CD4-positive, alpha-beta T cell (primary cell): ENCODE measurements at places on chromosomes 4 and X.

- no peaks in the 10 kb centered on the region for H3K36me3 ChIP-seq
- H3K4me1 ChIP-seq = no peaks in the 10 kb centered on the region
- no peak overlapping the region for H3K4me3 ChIP-seq
- no peaks in the 10 kb centered on the region for H3K27me3 ChIP-seq
- no peak overlapping the region for H3K27ac ChIP-seq
Observed at GRCh38 chr4:95847908-95848460, 8.1 kb downstream of the PDHA2 start.

DNA sequence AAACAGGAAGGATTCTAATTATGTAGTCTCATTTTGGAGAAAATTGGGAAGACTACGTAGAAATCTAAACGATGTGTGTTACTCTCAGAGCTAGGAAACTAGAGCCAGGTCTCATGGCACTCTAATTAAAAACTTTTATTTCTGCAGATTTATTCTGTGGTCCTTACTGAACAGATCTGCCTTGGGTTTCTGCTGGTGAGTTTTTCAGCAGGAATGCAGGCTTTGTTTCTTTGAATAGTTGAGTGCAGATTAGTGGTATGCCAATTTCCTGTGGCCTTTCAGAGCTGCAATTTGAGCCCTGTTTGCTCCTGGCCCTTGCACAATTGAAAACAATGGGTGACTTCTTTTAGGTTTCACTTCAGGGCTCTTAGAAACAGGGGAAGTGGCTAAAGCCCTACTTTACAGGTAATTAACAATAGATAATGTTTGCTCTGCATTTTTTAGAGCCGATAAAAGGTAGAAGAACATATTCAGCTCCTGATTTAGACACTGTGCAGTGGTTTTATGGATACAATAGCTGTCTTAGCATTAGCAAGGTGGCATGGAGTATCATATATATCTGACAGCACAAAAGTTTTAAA lies 21.8 kb downstream of the SPRY1 start:
- no peak overlapping the region for H3K27ac ChIP-seq
- no peak overlapping the region for H3K4me3 ChIP-seq
- no peaks in the 10 kb centered on the region for H3K36me3 ChIP-seq
- DNase-seq = no peak
- no peaks in the 10 kb centered on the region for H3K4me1 ChIP-seq
- no peaks in the 10 kb centered on the region for H3K27me3 ChIP-seq

GRCh38 chr4:121789455-121789854 lies 11.7 kb upstream of the EXOSC9 start:
- DNase-seq = no peak
- no peak overlapping the region for H3K4me3 ChIP-seq
- H3K27me3 ChIP-seq = peaks cover 7% of the 10 kb centered on the region
- H3K36me3 ChIP-seq = no peaks in the 10 kb centered on the region
- H3K27ac ChIP-seq = no peak overlapping the region
- no peaks in the 10 kb centered on the region for H3K4me1 ChIP-seq

GRCh38 chrX:18873189-18873791 lies 110.6 kb downstream of the PHKA2 start:
- H3K27ac ChIP-seq = no peak overlapping the region
- H3K4me1 ChIP-seq = peaks cover 2% of the 10 kb centered on the region
- H3K4me3 ChIP-seq = no peak overlapping the region
- H3K36me3 ChIP-seq = no peaks in the 10 kb centered on the region
- DNase-seq = no peak

DNA sequence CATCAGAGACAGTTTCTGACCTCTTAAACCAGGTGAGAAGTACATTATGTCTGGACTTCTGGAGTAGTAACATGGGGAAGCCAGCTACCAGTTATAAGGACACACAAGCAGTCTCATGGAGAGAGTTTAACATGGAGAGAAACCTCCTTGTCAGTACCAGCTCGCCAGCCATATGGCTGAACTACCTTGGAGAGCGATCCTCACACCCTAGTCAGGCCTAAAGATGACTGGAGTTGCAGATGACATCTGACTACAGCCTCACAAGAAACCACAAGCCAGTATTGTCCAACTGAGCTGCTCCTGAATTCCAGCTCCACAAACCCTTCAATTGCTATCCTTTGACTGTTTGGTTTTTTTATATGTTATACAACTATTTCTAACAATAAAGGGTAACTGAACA lies 49.8 kb downstream of the PDHA2 start:
- H3K4me1 ChIP-seq = no peaks in the 10 kb centered on the region
- no peaks in the 10 kb centered on the region for H3K36me3 ChIP-seq
- H3K27me3 ChIP-seq = no peaks in the 10 kb centered on the region
- H3K4me3 ChIP-seq = no peak overlapping the region
- H3K27ac ChIP-seq = no peak overlapping the region
- DNase-seq = no peak

GRCh38 chr4:84565951-84566350 lies 17.0 kb upstream of the CDS1 start:
- no peaks in the 10 kb centered on the region for H3K27me3 ChIP-seq
- no peak for DNase-seq
- H3K36me3 ChIP-seq = no peaks in the 10 kb centered on the region
- H3K4me1 ChIP-seq = no peaks in the 10 kb centered on the region
- no peak overlapping the region for H3K4me3 ChIP-seq

- no peaks in the 10 kb centered on the region for H3K27me3 ChIP-seq
- DNase-seq = no peak
- H3K27ac ChIP-seq = no peak overlapping the region
- no peak overlapping the region for H3K4me3 ChIP-seq
- H3K4me1 ChIP-seq = no peaks in the 10 kb centered on the region
Observed at GRCh38 chrX:123447506-123447905, 263.4 kb downstream of the GRIA3 start.

DNA sequence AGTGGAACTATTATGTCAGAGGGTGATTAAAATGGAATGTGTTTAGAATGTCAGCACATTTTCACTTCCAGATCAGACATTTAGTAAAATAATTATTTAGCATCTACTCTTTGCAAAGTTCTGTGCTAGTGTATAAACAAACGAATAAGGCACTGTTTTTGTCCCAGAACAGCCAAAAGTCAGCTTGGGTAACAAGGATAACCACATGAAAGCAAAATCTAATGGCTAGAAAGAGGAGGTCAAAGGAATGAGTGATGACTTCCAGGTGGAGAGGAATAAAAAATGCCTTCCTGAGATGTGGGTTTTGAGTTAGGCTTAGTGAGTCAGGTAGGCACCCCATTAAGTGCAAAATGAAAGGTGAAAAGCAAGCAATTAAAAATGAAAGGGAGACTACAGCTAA lies 112.6 kb downstream of the ATP10D start:
- H3K27ac ChIP-seq = no peak overlapping the region
- H3K4me3 ChIP-seq = no peak overlapping the region
- H3K4me1 ChIP-seq = no peaks in the 10 kb centered on the region
- no peaks in the 10 kb centered on the region for H3K36me3 ChIP-seq
- H3K27me3 ChIP-seq = no peaks in the 10 kb centered on the region
- no peak for DNase-seq

DNA sequence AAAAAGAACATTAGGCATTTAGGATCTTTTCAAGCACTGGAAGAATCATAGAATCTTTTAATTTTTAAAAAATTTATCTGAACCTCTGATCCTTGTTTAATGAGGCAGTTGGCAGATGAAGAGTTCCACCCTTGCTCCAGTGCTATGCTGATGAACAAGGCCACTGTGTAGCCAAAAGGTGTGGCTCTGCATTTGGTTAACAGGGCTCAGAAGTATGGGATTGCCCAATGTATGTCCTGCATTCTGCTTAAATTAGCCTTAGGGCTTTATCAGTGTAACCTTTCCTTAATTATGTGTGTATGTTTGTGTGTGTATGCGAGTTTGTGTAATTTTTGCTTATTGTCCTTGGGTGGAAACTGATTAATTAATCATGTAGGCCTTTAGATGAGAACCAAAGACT lies 43.3 kb upstream of the PPM1K start:
- no peaks in the 10 kb centered on the region for H3K4me1 ChIP-seq
- DNase-seq = no peak
- H3K27ac ChIP-seq = no peak overlapping the region
- H3K27me3 ChIP-seq = no peaks in the 10 kb centered on the region

DNA sequence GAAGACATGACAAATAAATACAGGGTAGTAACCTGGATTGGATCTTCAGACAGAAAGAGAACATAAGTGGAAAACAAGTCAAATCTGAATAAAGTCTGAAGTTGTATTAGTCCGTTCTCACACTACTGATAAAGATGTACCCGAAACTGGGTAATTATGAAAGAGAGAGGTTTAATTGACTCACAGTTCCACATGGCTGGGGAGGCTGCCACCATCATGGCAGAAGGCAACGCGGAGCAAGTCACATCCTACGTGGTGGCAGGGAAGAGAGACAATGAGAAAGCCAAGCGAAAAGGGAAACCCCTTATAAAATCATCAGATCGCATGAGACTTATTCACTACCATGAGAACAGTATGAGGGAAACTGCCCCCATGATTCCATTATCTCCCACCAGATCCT lies 82.8 kb downstream of the USP46 start:
- H3K4me1 ChIP-seq = no peaks in the 10 kb centered on the region
- H3K27ac ChIP-seq = no peak overlapping the region
- H3K27me3 ChIP-seq = no peaks in the 10 kb centered on the region
- DNase-seq = no peak
- H3K4me3 ChIP-seq = no peak overlapping the region
- no peaks in the 10 kb centered on the region for H3K36me3 ChIP-seq

DNA sequence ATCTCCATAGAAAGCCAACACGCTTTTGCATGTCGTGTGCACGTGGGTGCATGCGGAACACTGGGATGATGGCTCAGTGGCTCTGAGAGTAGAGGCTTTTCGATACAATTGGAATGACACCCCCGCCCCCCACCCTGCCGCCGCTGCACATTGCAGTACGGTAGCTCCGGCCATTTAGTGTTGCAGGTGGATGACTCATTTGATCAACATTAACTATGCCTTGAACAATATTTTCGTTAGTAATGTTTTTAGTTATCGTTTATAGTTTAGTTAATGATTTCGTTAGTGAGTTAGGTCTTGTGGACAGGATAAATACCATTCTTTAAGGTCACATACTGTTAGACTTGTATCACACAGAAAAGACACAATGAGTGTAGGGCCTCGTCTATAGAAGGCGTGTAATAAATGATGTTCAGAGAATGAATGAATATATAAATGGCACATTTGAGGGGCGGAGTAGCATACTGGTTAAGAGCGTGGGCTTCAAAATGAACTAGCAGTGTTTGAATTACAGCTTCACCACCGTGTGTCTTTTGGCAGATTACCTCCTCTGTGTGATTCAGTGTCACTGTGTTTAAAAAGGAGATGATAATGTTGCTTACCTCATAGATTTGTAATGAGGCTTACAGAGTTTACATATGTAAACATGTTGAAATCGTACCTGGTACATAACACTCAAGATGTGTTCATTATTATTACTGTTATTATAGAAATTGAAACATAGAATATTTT lies 67.2 kb upstream of the TENM3 start:
- H3K4me3 ChIP-seq = no peak overlapping the region
- H3K36me3 ChIP-seq = no peaks in the 10 kb centered on the region
- DNase-seq = no peak
- H3K27me3 ChIP-seq = no peaks in the 10 kb centered on the region
